ENCODE measurements at places on chromosomes 12 and 14.

GRCh38 chr12:116996093-116996492, 85.3 kb downstream of the FBXW8 start:
- no peak for DNase-seq

- no peak for DNase-seq
Observed at GRCh38 chr14:89175881-89176799, 240.9 kb downstream of the FOXN3 start.

- DNase-seq: no peak
Observed at GRCh38 chr12:129729170-129729569, 174.7 kb downstream of the TMEM132D start.

DNA sequence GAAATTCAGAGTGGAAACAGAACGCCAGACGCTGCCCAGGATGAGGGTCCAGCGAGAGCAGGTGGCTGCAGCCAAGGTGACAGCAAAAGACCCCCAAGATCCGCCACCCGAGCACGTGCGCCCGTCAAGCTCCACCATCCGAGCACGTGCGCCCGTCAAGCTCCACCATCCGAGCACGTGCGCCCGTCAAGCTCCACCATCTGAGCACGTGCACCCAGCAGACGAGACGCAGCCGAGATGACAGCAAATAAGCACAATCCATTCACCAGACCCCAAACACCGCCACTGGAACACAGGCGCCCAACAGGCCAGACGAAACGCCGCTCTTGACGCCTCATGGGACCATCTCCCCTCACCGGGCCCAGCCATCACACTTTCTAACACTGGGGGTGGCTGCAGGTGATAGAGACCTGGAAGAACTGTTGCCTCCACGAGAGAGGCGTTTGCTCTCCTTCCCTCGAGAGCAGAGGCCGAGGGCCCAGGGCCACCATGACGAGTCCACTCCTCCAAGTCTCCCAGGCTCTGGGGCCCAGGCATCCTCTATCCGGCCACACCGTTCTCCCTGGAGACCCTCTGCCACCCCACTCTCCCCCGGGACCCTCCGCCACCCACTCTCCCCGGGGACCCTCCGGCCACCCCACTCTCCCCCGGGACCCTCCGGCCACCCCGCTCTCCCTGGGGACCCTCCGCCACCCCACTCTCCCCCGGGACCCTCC, 62.1 kb upstream of the GALNT9 start:
- DNase-seq: peak; percentile 2

- DNase-seq: no peak
Observed at GRCh38 chr14:100142073-100143040, 17.1 kb downstream of the DEGS2 start.

GRCh38 chr12:11840366-11840765, 190.9 kb downstream of the ETV6 start:
- DNase-seq: no peak
